ENCODE measurements at places on chromosomes 5 and 9.
A peak's percentile ranks its signal among the peaks of the same experiment; 100 is the strongest.

DNA sequence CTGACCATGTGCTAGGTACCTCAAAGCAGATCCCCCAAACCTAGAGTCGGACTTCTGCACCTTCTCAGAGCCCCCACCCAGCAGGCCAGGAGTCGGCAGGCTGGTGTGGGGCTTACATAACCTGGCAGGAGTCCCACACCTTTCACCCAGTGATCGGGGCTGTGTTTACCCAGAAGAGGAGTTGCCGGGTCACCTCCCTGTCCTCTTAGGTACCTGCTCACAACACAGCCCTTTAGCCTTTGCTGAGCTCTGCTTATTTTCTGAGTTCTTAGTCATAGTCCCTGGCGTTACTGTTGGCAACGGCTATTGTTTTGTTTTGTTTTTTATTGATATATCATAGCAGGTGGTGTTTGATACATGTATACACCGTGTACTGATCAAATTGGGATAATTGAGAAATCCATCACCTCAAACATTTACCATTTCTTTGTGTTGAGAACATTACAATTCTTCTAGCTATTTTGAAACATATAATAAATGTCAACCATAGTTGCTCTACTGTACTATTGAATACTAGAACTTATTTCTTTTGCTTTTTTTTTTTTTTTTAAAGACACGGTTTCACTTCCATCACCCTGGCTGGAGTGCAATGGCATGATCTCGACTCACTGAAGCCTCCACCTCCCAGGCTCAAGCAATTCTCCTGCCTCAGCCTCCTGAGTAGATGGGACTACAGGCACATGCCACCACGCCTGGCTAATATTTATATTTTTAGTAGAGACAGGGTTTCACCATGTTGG is 10.4 kb upstream of the EEIG1 start:
- DNase-seq: no peak

DNA sequence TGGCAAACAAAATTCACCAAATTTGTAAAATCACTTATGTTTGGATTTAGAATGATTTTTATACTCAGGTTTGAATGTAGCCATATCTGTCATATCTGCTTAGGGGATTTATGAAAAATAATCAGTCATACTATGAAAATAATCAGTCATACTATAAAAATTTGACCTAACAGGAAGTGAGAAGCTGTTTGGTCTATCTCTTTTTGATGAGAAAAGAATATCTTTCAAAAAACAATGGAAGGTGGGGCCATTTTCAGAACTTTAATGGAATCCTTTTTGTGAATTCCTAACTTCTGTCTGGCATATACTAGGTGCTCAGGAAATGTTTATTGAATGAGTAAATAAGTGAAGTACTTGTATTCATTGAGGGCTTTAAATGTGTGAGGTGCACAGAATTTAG is 70.1 kb downstream of the CWC27 start:
- no peak for DNase-seq

- DNase-seq: peak; percentile 38
These were observed 58.0 kb downstream of the ZNF510 start for GRCh38 chr9:96719921-96720320.

- peak; percentile 88 for DNase-seq
These were observed 106.0 kb downstream of the FRMD3 start for GRCh38 chr9:83432104-83432627.

GRCh38 chr5:18465833-18466681 is 831.8 kb downstream of the TAF11L14 start:
- DNase-seq: no peak

DNA sequence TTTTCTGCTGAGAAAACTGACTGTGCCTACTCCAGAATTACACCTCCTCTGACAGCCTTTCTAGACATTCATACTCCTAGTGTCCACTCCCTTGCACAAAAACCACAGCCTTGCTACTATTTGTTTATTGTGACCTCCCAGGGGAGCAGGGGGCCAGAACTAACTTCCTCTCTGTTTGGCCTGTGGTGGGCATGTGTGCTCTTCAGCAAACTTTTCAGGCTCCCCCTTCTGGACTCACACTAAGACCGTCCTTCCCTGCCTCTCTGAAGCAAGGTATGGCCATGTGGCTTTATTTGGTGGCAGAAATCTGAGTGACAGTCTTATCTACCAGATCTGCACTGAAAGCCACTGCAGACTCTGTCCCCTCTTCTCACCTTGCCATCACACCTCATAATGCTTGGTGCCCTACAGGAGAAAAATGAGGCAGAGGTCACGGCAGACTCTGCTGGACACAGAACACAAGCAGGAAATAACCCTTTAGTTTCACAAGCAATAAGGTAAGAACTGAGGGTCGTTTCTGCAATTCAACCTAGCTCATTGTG is 28.2 kb downstream of the LIFR start:
- no peak for DNase-seq

GRCh38 chr9:134315716-134316448 is 10.4 kb upstream of the RXRA start:
- DNase-seq: peak; percentile 32

DNA sequence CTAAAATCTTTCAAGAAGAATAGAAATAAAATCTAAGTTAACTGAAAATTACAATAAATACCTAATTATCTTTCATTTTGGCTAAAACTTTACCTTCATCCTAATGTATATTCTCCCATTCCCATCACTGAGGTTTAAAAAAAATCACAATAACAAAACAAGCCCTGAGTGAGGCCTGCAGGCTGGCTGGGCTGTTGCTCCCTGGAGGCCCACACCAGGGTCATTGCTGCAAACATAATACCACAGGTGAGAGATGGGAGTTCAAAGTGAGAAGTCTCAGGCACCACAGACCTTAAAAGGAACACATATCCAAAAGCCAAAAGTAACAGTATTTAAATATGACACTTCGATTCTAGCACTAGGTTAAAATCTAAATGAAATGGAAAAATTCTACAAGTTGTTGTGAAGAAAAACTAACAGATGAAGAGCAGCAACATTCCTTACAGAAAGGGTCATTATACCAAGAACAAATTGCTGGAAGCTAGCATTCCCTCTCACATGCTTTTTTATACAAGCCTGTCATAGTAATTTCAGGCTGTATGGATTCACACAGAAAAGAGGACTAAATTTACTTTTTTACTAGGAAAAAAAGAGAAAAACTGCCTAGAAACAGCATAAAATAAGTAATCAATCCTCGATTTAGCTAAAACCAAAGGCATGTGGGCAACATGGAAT is 57.8 kb downstream of the AUH start:
- no peak for DNase-seq
